ENCODE measurements at places on chromosomes 5 and 9. TPM values are rescaled to one million over a fixed set of nuclear protein-coding genes. Genes with fewer than 3 reads are reported as not detected.

DNA sequence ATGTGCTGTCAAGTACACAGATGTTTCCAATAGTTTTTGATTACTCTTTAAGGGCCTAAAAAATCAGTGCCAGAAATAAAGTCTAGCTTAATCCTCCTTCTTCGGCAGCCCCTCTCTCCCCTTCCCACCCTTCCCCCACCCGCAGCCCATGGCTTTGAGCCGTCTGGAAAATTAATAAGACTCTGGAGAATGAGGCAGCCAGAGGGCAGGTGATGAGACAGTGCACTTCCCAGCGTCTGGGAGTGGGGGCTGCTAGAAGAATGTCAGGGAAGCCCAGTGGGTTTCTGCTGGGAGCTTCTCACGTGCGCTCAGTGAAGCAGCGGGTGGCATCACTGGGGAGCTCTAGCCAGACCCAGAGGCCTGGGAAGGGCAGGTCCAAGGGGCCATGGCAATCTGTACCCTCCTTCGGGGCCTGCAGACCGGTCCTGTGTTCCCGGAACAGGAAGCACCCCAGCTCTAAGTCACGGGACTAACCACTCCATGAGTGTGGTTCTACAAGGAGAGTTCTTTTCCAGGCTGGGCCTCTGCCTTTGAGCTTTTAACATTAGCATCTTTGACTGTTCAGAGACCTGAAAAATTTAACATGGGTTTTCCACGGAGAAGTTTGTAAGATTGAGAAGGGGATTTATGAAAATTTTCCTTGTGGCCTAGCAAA, 164.8 kb upstream of the OTULINL start:
- no peaks in the 10 kb centered on the region for H3K36me3 ChIP-seq
- no peak for DNase-seq
- H3K27me3 ChIP-seq: no peaks in the 10 kb centered on the region
- H3K4me3 ChIP-seq: no peak overlapping the region
- H3K27ac ChIP-seq: peak overlapping the region; percentile 37

ISL1 gene
- not detected for total RNA-seq

PTGDS gene
- not detected for total RNA-seq

DNA sequence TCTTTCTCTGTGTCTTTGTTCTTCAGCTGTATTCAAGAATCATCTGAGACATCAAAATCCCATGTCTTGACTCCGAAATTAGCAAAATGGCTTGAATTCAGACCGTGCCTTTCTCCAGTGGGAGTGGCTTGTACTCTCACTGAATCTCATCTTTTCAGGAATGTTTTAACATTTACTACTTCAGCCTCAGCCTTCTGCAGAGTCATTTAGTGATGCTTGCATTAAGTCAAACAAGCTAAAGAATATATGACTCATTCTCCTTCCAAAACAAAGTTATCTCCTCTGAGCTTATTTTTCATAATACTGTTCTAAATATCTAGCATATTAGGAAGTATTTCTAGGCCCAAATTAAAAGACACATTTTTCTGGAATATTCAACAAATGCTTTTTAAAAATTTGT, 205.3 kb downstream of the CDH10 start:
- H3K4me3 ChIP-seq: no peak overlapping the region
- no peak overlapping the region for H3K27ac ChIP-seq
- H3K36me3 ChIP-seq: no peaks in the 10 kb centered on the region
- H3K4me1 ChIP-seq: no peaks in the 10 kb centered on the region

TRIP13 gene
- 0.55 TPM for total RNA-seq

GRCh38 chr5:61010467-61011454, 65.8 kb downstream of the NDUFAF2 start:
- no peak for DNase-seq
- no peaks in the 10 kb centered on the region for H3K36me3 ChIP-seq
- no peaks in the 10 kb centered on the region for H3K4me1 ChIP-seq
- no peak overlapping the region for H3K4me3 ChIP-seq
- no peaks in the 10 kb centered on the region for H3K27me3 ChIP-seq
- H3K27ac ChIP-seq: no peak overlapping the region

GRCh38 chr5:56471707-56472106, 238.6 kb upstream of the ANKRD55 start:
- H3K27ac ChIP-seq: no peak overlapping the region
- H3K4me3 ChIP-seq: no peak overlapping the region
- H3K36me3 ChIP-seq: no peaks in the 10 kb centered on the region
- no peak for DNase-seq

GABBR2 gene
- not detected for total RNA-seq

- peak; percentile 4 for DNase-seq
- H3K36me3 ChIP-seq: no peaks in the 10 kb centered on the region
- peaks cover 43% of the 10 kb centered on the region for H3K27me3 ChIP-seq
Measured at GRCh38 chr9:37650299-37650872, 368 bp upstream of the FRMPD1 start.

SLC6A19 gene
- total RNA-seq: not detected

SLC45A2 gene
- total RNA-seq: 0.93 TPM

CTSV gene
- total RNA-seq: not detected
